ENCODE measurements at places on chromosomes 6 and 20.
A peak's percentile ranks its signal among the peaks of the same experiment; 100 is the strongest.

- DNase-seq = peak; percentile 99
Observed at GRCh38 chr6:88963139-88964090, at the start of gene RNGTT. RNGTT (minus strand) TSS chr6:88963618; CDS start chr6:88963409, 209 bp downstream.

- DNase-seq = no peak
Observed at GRCh38 chr20:31474758-31475427, at the start of the genes DEFB124 and REM1. DEFB124 (minus strand) TSS chr20:31475127; CDS start chr20:31473013, 2,114 bp downstream. REM1 (plus strand) TSS chr20:31475288; CDS start chr20:31476446, 1,158 bp downstream.

- DNase-seq = no peak
Observed at GRCh38 chr6:14616656-14617055, 499.1 kb downstream of the CD83 start.

- DNase-seq = no peak
Observed at GRCh38 chr6:70257768-70258273, 45.1 kb downstream of the COL9A1 start.

DNA sequence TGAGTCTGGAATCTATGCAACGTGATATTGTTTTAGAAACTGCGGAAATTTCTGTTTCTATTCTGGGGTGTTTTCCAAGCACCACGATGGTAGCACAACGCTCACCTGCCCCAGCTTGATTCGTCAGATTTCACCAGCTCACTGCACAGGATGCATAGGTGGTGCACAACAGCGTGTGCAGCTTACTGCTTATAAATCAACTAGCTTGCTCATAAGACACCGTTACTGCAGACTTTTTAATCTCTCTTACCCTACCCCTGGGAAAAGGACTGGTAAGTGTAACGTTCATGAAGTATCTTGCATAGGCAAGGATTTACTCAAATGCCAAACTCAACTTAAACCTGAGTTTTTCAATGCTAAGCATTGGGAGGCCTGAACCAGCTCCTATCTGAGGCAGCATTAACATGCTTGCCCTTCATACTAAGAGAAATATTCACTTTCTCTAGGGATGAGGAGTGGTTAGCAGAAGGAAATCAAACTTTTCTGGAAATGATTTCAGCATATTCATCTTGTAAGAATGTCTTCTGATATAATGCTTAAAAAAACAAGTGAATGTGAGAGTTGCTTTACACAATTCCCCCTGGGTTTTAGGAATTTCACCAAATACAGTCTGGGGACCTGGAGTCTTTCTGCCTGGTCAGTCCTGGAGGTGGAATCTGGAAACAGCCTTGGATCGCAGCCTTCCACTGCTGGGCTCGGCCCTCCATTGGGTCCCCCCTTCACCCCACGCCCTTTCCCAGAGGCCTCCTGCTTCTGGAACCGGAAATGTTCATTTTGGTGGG is 100.6 kb downstream of the DACT2 start:
- DNase-seq = no peak

- DNase-seq = no peak
Observed at GRCh38 chr20:9330151-9330550, 184.2 kb upstream of the LAMP5 start.
